ENCODE measurements at places on chromosomes 3 and 15.

DNA sequence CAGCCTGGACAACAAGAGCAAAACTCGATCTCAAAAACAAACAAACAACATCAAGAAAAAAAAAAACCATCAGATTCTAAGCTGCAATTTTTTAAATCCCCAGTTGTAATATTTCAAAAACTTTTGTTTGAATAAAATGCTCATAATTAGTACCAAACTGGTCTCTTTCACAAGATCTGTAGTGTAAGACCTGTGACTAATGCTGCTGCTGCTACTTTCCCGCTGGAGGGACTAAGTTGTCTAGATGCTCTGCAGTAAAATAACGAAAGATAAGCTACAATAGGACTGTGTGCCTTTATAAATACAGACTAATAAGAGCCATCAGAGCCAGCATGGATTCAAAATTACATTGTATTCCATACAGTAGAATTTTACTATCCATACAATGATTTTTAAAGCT lies 45.4 kb downstream of the TM4SF4 start:
- no peak for DNase-seq

DNA sequence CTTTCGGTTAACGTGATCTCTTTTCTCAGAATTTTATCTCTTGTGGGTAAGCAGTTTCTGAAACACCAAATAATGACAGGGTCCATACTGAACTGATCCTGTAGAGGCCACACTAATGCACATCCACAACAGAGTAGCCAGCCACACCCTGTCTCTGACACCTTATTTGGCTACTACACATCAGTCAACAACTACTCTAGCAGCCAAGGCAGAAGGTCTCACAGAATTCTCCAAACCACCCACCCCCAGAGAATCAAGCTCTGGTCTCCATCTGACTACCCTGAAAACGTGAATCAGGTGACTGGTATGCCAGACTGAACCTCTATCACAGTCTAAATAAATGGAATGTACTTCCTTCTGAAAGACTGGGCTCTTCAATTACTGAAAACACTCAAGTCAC lies 38.0 kb downstream of the EDC3 start:
- no peak for DNase-seq

GRCh38 chr3:52039846-52040245 lies 16.5 kb downstream of the DUSP7 start:
- no peak for DNase-seq

- DNase-seq, result no peak
Observed at GRCh38 chr3:54066253-54066652, 56.1 kb upstream of the CACNA2D3 start.

Measured in common myeloid progenitor, CD34-positive (primary cell).